Breast epithelium (tissue), 4 donors: ENCODE measurements at places on chromosomes 16 and 17.

GRCh38 chr16:50498431-50499155, 49.6 kb upstream of the NKD1 start:
- no peak overlapping the region for H3K27ac ChIP-seq
- no peak for DNase-seq
- no peak overlapping the region for H3K4me3 ChIP-seq

GRCh38 chr16:15521390-15521757, 87.0 kb downstream of the BMERB1 start:
- no peaks in the 10 kb centered on the region for H3K27me3 ChIP-seq
- no peak overlapping the region for H3K4me3 ChIP-seq
- H3K36me3 ChIP-seq: no peaks in the 10 kb centered on the region
- peak overlapping the region; percentile 18 for H3K27ac ChIP-seq

GRCh38 chr16:76535-77272, 1.3 kb upstream of the MPG start:
- H3K27ac ChIP-seq: peak overlapping the region; percentile 91
- H3K4me1 ChIP-seq: peaks cover 12% of the 10 kb centered on the region
- H3K36me3 ChIP-seq: no peaks in the 10 kb centered on the region
- no peak for DNase-seq
- H3K4me3 ChIP-seq: peak overlapping the region; percentile 71
- H3K27me3 ChIP-seq: no peaks in the 10 kb centered on the region

DNA sequence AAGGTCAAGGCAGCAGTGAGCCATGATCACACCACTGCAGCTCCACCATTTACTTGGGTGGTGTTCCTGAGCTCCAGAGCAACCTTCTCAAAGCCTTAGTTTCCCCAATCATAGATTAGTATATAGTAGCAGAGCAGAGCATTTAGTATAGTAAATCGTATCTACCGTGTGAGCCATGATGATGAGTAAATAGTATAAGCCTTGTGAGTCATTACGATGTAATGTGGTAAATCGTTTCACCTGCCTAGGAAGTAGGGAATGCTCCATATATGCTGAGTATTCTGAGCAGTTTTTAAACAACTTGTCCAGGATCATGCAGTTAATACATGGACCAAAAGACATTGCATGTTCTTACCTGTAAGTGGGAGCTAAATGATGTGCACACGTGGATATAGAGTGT, 66.4 kb downstream of the SCNN1B start:
- H3K4me1 ChIP-seq: no peaks in the 10 kb centered on the region
- no peaks in the 10 kb centered on the region for H3K27me3 ChIP-seq
- DNase-seq: no peak
- H3K27ac ChIP-seq: no peak overlapping the region

- H3K27me3 ChIP-seq: no peaks in the 10 kb centered on the region
- DNase-seq: no peak
- H3K4me1 ChIP-seq: no peaks in the 10 kb centered on the region
- H3K27ac ChIP-seq: no peak overlapping the region
- H3K4me3 ChIP-seq: no peak overlapping the region
Observed at GRCh38 chr16:73140929-73141328, 93.0 kb upstream of the ZFHX3 start.

GRCh38 chr17:82668024-82668630, 19.9 kb upstream of the WDR45B start:
- no peak for DNase-seq
- no peak overlapping the region for H3K4me3 ChIP-seq

DNA sequence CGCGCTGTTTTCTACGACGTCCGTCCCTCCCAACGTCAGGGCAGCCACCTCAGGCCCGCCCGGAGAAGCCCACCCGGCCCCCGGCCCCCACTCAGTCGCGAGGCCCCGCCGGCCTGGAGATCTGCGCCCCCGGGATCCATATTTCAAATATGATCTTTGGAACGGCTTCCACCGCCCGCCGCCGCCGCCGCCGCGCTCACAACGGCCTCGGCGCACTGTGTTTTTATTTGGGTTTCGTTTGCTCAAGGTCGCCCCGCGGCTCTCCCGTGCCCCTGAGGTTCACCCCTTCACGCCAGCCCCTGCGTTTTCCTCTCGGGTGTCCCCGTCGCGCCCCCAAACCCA, 4.2 kb upstream of the CBX4 start:
- H3K27me3 ChIP-seq: peaks cover 11% of the 10 kb centered on the region
- H3K4me1 ChIP-seq: peaks cover 17% of the 10 kb centered on the region
- peak overlapping the region; percentile 62 for H3K27ac ChIP-seq
- no peaks in the 10 kb centered on the region for H3K36me3 ChIP-seq

- DNase-seq: no peak
- H3K4me3 ChIP-seq: no peak overlapping the region
- H3K27ac ChIP-seq: no peak overlapping the region
- H3K27me3 ChIP-seq: no peaks in the 10 kb centered on the region
- H3K36me3 ChIP-seq: no peaks in the 10 kb centered on the region
Observed at GRCh38 chr17:73516431-73516830, 127.8 kb downstream of the SDK2 start.

DNA sequence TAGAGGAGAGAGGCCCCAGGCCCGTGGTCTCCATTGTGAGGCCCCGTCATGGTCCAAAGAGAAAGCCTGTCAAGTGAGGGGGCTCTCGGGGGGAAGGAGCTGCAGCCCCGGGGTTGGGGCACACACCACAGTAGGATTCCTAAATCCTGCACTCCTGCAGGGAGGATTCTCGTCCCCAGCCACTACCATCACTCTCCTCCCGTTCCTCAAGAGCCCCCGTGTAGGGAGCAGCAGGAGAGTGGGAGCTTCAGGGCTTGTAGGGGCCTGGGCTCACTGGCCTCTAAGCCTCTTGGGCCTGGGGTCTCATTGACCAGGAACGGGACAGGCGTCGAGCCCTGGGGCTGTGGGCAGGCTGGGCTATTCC, 821 bp downstream of the C16orf86 start:
- DNase-seq: no peak
- no peaks in the 10 kb centered on the region for H3K27me3 ChIP-seq
- H3K4me1 ChIP-seq: peaks cover 12% of the 10 kb centered on the region
- no peaks in the 10 kb centered on the region for H3K36me3 ChIP-seq
- H3K4me3 ChIP-seq: peak overlapping the region; percentile 99
- peak overlapping the region; percentile 89 for H3K27ac ChIP-seq

DNA sequence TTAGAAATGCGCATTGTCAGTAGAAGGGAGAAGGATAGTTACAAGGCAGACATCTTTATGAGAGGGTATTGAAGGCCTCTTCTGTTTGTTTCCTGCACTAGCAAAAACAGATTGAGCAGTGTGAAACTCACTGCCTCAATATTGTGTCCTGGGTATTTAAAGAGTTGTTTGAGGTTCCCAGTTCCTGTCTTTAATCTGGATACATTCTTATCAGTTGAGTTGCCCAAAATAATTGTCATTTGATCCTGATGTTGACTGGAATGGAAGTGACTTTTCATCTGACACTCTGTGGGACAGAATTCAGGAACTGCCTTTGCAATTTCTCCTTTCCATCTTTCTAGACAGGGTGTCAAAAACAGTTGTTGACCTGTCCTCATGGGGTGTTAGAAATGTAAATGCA, 1.7 kb downstream of the ATP6V0A1 start:
- H3K4me1 ChIP-seq: peaks cover 17% of the 10 kb centered on the region
- H3K36me3 ChIP-seq: no peaks in the 10 kb centered on the region
- no peak for DNase-seq
- H3K4me3 ChIP-seq: peak overlapping the region; percentile 65

DNA sequence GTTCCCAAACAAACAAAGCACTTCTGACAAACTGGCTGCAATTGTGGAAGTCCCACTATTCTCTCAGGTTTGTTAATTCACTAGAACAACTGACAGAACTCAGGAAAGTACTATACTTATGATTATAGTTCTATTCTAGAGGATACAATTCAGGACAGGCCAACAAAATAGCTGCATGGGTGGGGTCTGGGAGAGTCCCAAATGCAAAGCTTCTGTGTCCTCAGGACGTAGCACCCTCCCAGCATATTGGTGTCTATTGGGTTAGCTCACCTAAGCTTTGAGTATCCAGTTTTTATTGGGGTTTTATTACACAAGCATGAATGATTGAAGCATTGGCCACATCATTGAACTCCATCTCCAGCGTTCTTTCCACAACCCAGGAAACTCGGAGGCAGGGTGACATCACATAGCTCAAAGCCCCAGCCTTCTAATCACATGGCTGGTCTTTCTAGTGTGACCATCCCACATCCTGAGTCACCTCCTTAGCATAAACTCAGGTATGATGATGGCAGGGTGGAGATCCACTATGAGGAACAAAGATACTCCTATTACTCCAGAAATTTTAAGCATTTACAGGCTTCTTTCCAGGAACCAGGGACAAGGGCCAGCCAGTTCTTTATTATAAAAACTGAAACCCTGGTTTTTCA, 43.9 kb upstream of the CCNF start:
- H3K27me3 ChIP-seq: no peaks in the 10 kb centered on the region
- no peak overlapping the region for H3K4me3 ChIP-seq
- H3K4me1 ChIP-seq: no peaks in the 10 kb centered on the region
- H3K27ac ChIP-seq: no peak overlapping the region
- no peak for DNase-seq

GRCh38 chr17:4331614-4332013, 34.9 kb downstream of the UBE2G1 start:
- no peak overlapping the region for H3K4me3 ChIP-seq
- H3K27ac ChIP-seq: no peak overlapping the region
- no peaks in the 10 kb centered on the region for H3K27me3 ChIP-seq
- H3K36me3 ChIP-seq: no peaks in the 10 kb centered on the region
- no peak for DNase-seq
- H3K4me1 ChIP-seq: peaks cover 14% of the 10 kb centered on the region

- no peak overlapping the region for H3K4me3 ChIP-seq
Observed at GRCh38 chr17:7988750-7989178, 13.7 kb upstream of the GUCY2D start.

DNA sequence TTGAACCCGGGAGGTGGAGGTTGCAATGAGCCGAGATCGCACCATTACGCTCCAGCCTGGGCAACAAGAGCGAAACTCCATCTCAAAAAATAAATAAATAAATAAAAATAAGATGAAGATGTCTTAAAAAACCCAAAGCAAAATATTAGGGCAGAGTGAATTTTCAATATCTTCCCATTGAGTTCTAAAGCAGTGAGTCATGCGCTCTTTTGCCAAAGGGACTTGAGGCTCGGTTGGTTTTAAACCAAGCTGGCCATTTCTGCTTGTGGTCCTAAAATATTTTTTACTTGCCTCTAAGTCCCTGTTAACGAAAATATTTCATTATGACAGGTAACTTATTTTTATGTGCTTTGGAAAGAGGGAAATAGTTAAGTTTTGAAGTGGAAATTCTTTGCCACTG, 4.7 kb downstream of the PAFAH1B1 start:
- no peak overlapping the region for H3K27ac ChIP-seq
- no peaks in the 10 kb centered on the region for H3K27me3 ChIP-seq
- no peak overlapping the region for H3K4me3 ChIP-seq

GRCh38 chr16:83932955-83933673, 19.9 kb upstream of the OSGIN1 start:
- no peaks in the 10 kb centered on the region for H3K4me1 ChIP-seq
- no peak overlapping the region for H3K4me3 ChIP-seq
- no peaks in the 10 kb centered on the region for H3K27me3 ChIP-seq
- no peaks in the 10 kb centered on the region for H3K36me3 ChIP-seq
- DNase-seq: no peak
- H3K27ac ChIP-seq: no peak overlapping the region

DNA sequence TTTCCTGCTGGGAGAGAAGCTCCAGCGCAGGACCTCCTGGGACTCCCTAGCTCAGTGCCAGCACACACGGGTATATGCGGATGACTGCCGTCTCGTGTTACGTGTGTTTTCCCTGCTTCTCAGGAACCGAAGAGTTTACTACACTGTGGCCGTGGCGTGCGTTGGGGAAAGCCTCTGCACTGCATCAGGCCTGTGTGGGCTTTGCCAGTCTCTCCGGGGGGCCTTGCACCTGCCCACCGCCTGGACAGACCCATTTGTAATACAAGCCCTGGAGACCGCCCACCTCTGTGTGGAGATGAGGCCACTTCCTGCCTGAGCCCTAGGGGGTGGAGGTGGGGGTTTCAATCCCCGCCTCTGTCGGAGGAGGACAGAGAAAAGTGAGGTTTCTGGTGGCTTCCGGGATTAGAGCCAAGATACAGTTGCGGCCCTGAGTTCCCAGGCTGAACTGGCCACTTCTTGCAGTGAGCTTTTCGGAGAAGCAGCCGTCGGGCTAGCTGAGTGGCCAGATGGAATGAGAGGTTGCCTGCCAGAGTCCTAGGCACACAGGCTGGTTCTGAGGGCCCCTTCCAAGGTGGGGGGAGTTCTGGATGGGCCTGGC, 43.4 kb upstream of the GSE1 start:
- DNase-seq: peak; percentile 39
- H3K36me3 ChIP-seq: no peaks in the 10 kb centered on the region
- H3K27me3 ChIP-seq: no peaks in the 10 kb centered on the region
- H3K4me3 ChIP-seq: peak overlapping the region; percentile 27
- H3K27ac ChIP-seq: peak overlapping the region; percentile 79

- no peak overlapping the region for H3K4me3 ChIP-seq
- H3K4me1 ChIP-seq: no peaks in the 10 kb centered on the region
- H3K27ac ChIP-seq: no peak overlapping the region
- DNase-seq: no peak
Observed at GRCh38 chr17:7912927-7913524, 3.1 kb downstream of the RNF227 start.

- DNase-seq: no peak
- no peaks in the 10 kb centered on the region for H3K27me3 ChIP-seq
- no peak overlapping the region for H3K4me3 ChIP-seq
- no peaks in the 10 kb centered on the region for H3K36me3 ChIP-seq
- H3K27ac ChIP-seq: no peak overlapping the region
- H3K4me1 ChIP-seq: no peaks in the 10 kb centered on the region
Observed at GRCh38 chr16:90015586-90016338, 3.5 kb downstream of the DBNDD1 start.

- no peak overlapping the region for H3K4me3 ChIP-seq
- H3K27ac ChIP-seq: no peak overlapping the region
- DNase-seq: no peak
- H3K27me3 ChIP-seq: no peaks in the 10 kb centered on the region
- H3K4me1 ChIP-seq: no peaks in the 10 kb centered on the region
Observed at GRCh38 chr16:119835-120491, 18.5 kb downstream of the NPRL3 start.

GRCh38 chr17:46020023-46020761, 21.1 kb downstream of the STH start:
- H3K4me1 ChIP-seq: no peaks in the 10 kb centered on the region
- no peak overlapping the region for H3K4me3 ChIP-seq
- no peaks in the 10 kb centered on the region for H3K27me3 ChIP-seq
- DNase-seq: no peak

- no peak overlapping the region for H3K27ac ChIP-seq
- H3K36me3 ChIP-seq: no peaks in the 10 kb centered on the region
- no peaks in the 10 kb centered on the region for H3K27me3 ChIP-seq
- H3K4me1 ChIP-seq: no peaks in the 10 kb centered on the region
- no peak overlapping the region for H3K4me3 ChIP-seq
Observed at GRCh38 chr17:2972749-2973148, 90.7 kb downstream of the OR1D5 start.

DNA sequence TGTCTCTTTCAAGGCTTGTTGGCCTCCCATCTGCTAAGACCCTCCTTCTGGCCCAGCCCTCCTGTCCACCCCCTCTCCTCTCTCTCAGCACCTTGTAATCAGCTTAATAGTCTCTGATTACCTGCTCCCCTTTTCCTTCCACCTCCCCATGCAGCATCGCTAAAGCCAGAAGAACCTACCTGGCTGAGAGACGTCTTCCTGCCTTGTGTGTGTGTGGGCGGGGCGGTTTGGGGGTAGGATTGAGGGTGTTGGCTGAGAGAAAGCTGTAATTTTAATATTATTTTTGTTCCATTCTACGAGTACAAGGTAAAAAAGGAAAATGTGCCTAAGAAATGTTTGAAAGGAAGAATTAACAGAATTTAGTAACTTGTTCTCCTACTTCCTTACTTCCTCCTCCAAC, 3.4 kb downstream of the DNAH9 start:
- no peaks in the 10 kb centered on the region for H3K36me3 ChIP-seq
- no peak for DNase-seq
- H3K27me3 ChIP-seq: no peaks in the 10 kb centered on the region
- H3K4me1 ChIP-seq: no peaks in the 10 kb centered on the region

- no peaks in the 10 kb centered on the region for H3K27me3 ChIP-seq
- no peaks in the 10 kb centered on the region for H3K4me1 ChIP-seq
- H3K4me3 ChIP-seq: no peak overlapping the region
- no peak overlapping the region for H3K27ac ChIP-seq
Observed at GRCh38 chr17:37220607-37220953, 155.2 kb upstream of the C17orf78 start.
